Panc1 (cell line): ENCODE measurements at places on chromosomes 16 and 17. TPM values are rescaled to one million over a fixed set of nuclear protein-coding genes. Genes with fewer than 3 reads are reported as not detected.

The TBC1D28 gene
- total RNA-seq, result not detected

The SLC5A2 gene
- total RNA-seq, result 0.15 TPM

The ZNF385C gene
- 0.21 TPM for total RNA-seq

The GP1BA gene
- 0.15 TPM for total RNA-seq

The CHMP6 gene
- total RNA-seq, result 43.7 TPM

The PRPSAP2 gene
- 25.3 TPM for total RNA-seq

The EIF3CL gene
- total RNA-seq, result 64.2 TPM

The FKBP10 gene
- total RNA-seq, result 190 TPM

The ZPBP2 gene
- not detected for total RNA-seq

The SAMD14 gene
- 6.9 TPM for total RNA-seq

The MYH8 gene
- total RNA-seq, result not detected
